NCI-H2081 treated with DMSO at 0.1 percent for 48 hours (cell line): ENCODE measurements at places on chromosomes 7 and 10.

DNA sequence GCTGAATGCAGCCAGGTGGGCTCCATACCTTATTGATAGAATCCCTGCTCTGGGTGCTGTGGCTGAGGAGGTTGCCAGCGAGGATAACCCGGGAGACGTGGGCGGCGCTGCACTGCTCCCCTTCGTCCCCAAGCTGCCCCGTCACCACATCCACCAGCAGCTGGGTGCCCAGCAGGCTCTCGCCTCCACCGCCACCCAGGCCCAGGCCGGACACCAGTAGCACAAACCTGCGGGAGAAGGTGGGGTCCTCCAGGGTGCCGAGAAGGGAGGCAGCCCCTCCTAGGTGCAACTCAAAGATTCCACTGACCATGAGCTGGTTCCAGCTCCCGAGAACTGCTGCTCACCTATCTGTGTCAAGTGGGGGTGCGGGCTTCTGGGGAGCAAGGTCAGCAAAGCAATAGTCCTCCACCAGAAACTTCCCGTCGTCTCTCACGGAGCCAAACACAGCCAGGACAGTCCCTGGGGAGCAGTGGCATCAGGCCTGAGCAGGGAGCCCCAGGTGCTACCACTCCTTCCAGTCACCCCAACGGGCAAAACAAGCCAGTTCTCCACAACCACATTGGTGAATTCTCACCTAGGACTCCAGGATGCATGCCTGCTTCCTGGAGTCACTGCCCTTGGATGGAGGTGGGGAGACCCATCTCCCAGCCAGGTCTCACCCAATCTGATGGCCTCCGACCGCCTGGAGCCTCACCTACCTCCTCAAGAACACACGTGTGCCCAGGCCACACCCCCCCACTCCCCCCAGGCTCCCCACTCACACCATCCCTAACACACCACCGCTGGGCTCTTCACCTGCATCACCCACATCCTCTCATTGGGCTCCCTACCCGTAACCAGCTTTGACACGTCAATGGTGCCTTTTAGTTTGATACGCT, 6.3 kb downstream of the POLD2 start:
- no peak for DNase-seq

DNA sequence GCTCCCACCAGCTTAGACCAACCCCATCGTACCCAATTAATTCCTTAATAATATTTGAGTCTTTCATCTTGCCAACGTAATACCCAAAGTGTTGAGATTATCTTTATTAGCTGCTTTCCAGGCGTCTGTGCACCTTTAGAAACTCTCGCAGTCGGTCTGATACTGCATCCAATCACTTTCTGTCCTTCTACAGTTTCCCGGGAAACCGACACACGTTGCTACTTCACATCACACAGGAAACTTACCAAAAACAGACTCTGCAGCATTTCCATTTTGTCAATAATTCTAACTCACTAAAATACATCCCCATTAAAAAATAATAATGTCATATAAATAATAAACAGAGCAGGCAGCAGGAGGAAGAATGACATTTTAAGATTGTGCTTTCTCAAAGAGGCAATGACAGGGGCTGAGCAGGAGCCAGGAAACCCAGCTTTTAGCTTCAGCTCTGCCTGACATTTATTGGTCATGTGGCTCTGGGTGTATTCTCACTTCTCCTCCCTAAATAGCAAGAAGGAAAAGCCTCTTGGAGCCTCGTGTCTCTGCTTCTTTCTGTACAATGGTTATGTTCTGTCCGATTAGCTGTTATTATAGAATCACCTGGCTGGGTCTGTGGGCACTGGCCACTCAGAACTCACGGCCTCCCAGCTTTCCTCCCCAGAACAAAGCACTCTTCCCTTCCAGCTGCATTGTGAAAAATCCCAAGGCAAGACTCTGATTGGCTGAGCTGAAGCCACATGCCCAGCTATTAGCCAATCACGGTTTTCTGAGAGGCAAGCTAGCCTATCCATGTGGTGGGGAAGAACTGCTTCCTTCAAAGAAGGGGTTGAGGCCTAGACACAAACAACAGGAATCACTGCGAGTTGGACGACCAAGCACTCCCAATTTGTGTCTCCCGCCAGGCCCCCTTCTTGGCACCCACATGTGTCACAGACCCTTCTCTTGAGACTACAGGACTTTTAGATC, 424.7 kb upstream of the FOXK1 start:
- no peak for DNase-seq

- DNase-seq: no peak
These were observed 15.0 kb upstream of the MCM10 start for GRCh38 chr10:13146379-13146778.

- DNase-seq: no peak
These were observed 17.1 kb downstream of the CHST3 start for GRCh38 chr10:71981015-71981875.

GRCh38 chr7:109901926-109902325, 1189.0 kb upstream of the LRRN3 start:
- DNase-seq: no peak

DNA sequence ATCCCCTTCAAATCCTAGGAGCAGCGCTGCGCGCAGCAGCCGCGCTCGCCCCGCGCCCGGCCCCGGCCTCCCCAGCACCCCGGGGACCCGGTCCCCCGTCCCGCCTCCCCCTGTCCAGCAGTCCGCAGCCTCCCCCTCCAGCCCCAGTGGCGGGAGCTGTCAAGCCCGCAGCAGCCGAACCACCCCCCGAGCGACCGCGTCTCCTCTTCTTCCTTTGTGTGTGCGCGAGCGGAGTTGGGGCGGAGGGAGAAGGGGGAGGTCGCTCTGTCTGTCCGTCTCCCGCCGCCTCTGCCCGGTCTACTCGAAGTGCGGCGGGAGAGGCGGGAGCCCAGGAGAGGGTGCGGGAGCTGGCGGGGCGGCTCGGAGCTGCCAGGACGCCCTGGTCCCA, 375 bp upstream of the CHN2 start:
- no peak for DNase-seq

- no peak for DNase-seq
These were observed 17.5 kb downstream of the RGR start for GRCh38 chr10:84262190-84262956.

- no peak for DNase-seq
These were observed 22.6 kb downstream of the PLAC9 start for GRCh38 chr10:80154978-80155695.

GRCh38 chr10:17076626-17077345, 52.8 kb downstream of the CUBN start:
- DNase-seq: no peak

DNA sequence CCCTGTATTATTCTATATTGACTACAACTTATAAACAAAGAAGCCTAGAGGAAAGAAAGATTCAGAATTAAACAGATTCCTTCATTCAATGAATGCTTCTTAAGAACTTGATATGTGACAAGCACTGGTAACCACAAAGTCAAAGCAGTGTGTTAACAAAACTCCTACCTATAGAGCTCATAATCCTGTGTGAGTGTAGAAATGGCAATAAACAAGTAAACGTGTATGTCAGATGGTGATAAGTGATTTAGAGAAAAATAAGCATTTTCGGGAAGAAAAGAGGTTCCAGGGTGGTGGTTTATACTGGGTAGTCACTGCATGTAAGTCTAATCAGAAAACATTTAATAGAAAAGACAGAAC, 141.3 kb downstream of the JMJD1C start:
- no peak for DNase-seq

- DNase-seq: no peak
These were observed 33.0 kb downstream of the UCMA start for GRCh38 chr10:13201132-13201531.

GRCh38 chr7:86768394-86768793, 124.7 kb downstream of the GRM3 start:
- no peak for DNase-seq

DNA sequence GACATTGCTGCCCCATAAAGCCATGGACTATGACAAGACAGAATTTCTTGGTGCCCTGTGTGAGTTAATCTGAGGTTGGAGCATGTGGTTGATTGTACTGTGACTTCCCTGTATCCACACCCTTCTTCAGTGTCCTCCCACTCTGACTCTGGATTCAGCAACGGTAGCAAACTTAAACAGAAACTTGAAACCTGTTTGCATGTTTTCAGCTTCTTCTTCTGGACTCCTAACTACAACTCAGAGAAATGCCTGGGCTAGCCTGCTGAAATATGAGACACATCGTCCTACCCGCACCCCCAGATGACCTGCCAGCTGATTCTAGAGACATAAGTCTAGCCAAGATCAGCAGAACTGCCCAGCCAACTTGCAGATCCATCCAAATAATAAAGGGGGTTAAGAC, 78.4 kb downstream of the IPMK start:
- DNase-seq: no peak

DNA sequence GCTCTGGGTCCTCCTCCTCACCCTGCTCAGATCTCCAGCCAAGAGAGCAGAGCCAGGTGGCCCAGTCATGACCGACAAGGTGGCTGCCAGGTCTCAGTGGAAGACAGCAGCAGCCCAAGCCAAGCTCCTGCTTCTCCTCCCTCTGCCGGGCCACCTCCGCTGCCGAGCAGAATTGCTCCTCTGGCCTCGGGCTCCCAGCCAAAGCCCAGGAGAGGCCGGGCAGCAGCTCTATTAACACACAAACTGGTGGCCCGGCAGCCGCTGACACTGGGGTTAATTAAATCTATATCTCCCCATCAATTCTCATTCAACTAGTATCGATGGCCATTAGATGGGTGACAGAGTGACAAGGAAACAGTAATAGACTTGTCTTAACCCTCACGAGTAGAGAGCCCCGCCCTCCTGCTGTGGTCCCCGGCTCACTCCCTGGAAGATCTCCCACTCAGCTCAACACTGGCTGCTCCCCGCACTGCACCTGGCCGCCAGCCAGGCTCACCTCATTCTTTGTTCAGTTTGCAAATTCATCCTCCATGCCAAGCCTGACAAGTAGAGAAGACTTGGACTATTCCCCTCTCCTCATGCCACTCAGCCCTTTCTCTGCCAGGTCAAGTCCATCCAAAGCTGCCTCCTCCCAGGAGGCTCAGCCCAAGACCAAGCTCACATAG, 74.1 kb upstream of the UNC5B start:
- DNase-seq: peak; percentile 7

DNA sequence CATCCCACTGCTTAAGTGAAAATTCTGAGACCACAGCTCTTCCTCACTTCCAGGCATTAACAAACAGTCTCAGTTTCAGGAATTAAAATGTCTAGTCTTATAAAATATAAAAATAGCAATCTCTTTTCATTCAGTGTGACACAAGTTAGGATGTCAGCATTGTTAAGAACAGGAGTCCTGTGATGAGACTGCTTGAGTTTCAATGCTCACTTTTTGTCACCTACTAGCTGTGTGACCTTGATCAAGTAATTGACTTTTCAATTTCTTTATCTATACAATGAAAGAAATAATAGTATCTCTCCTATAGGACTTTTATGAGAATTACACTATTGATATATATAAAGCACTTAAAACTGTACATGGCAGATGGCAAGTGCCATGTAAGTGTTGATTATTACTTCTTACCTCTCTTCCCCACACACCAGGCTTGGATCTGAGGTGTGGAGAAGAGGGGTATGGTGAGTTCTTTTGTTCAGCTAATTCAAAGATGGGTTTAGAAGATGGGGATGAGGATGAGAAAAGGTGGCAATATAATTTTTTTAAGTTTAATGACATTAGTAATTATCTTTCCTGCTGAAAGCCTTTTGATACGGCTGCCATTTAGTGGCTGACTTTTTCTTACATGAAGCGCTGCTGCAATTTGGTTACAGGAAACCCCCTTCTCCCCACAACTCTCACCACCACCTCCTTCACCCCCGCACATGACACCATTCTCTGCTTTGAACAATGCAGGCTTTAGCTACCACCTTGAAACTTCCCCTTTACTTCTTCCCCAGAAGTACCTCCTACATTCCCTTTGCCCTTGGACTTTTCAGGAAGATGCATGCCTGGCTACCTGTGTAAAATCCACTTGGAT, 20.8 kb upstream of the HYAL4 start:
- DNase-seq: no peak

DNA sequence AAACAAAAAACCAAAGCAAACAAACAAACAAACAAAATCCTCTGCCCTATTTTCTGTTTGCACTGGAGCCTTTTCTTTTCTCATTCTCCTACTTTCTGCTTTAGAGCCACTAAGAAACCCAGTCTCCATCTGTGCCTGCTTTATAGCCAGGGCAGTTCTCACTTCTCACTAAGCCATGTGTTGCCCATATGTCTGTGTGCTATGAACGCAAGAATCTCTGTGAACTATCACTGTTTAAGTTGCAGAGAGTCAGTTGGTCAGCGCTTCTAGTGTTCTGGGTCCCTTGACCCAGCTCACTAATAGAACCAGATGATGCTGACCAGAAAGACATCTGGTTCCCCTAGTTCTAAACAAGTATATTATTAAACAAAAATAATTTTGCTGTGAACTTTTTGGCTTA, 81.4 kb downstream of the FAM185A start:
- DNase-seq: no peak

GRCh38 chr10:29980084-29980483, 79.3 kb downstream of the JCAD start:
- no peak for DNase-seq

DNA sequence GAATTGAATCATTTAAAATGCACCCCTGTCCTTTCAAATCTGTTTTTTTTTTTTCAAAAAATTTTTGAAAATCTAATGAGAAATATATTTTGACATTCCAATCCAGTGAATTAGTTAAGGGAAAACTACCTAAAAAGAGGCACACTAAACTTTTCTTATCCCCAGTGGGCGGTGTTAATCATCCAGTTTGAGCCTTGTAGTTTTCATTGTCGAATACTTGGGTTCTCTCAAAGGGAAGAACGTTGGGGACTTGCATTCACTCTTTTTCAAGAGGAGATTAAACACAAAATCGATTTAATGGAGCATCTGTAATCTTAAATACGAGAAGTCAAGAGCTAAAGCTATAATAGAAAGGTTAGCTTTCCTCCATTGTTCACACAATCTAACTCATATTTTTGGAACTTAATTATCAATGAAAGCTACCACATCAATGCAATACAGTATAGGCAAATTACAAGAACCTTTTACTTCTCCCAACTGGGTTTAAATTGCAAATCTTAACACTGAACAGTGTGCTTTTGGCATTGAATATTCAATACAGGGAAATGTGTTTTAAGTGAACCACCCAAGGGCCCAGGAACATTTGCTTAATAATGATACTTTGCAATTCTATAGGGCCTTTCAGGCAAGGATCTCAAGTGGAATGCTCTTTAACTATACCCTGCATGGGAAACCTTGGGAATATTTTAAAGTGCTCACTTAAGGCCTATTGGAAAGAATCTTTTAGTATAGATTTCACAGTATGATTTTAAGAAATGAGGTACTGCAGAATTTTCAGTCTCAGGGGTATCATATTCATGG, 13.1 kb upstream of the SP8 start:
- no peak for DNase-seq

DNA sequence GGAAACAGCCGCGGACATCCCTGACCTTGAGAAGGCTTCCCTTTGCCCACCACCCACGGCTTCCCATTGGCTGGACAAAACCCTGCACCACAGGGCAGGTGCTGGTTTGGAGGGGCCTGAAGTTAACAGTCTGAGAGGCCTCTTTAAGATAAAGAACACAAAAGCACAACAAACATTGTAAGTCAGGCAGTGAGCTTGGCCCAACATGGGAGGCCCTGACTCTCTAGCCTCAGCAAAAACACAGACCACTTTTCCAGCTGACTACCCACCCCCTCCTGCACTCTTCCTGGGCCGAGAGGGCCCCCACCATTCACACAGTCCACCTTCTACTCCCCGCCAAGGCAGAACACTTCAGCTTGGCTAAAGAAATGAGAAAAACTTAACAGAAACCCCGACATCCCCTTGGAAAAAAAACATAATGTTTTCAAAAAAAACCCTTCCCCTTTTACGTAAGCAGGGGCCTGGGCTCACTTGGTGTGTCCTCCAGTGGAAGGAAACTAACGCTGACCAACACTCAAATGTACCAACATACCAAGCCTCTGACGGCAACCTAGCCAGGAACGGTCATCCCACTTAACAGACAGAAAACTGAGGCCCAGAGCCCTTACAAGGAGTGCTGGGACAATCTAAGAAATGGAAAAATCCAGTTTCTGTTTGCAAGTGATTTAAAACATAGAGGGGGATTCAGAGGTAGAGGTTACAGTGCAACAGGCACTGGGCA, 80.9 kb downstream of the COBL start:
- no peak for DNase-seq
